ENCODE measurements at places on chromosomes 2 and 18.

GRCh38 chr2:202022755-202023154 lies 10.9 kb upstream of the FZD7 start:
- no peak for DNase-seq

DNA sequence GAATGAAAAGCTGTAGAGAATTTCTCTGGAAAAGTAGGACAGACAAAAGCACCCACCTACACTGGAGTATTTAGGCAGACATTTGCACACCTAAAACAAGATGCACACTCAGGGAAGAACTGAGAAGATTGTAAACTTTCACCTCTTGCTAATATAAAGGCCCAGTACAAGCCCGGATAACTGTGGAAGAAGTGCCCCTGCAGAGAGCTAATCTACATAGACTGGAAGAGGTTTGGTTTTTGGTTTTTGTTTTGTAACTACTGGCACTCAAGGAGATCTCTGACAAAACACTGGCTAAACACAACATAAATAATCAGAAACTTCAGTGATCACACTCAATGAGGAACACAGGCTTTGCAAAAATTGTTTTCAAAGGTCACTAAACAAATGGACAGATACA lies 782.2 kb upstream of the SLC8A1 start:
- DNase-seq: no peak

GRCh38 chr2:60353406-60353800 lies 200.1 kb downstream of the BCL11A start:
- no peak for DNase-seq

GRCh38 chr2:68822207-68822872 lies 48.9 kb downstream of the BMP10 start:
- DNase-seq: no peak

DNA sequence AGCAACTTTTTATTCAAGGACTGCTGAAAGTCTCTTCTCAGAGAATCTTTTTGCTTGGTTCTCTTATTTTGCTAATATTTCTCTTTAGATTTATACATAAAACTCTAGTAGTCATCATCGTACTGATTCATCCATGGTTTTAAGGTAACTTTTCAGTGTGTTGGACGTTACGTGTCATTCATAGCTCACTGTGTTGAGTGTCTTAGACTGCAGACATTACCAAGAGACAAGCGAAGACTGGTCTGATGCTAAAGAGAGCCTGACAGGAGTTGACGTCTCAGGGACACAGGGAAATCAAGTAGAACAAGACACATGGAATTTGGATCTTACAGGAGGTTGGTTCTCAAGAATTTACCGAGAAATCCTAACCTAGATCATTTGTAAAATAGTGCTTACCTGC lies 25.5 kb downstream of the RBM44 start:
- DNase-seq: no peak

All from anterior cingulate cortex (tissue), 58 donors.